ENCODE measurements at places on chromosomes 5 and 9. TPM values are rescaled to one million over a fixed set of nuclear protein-coding genes. Genes with fewer than 3 reads are reported as not detected.

DNA sequence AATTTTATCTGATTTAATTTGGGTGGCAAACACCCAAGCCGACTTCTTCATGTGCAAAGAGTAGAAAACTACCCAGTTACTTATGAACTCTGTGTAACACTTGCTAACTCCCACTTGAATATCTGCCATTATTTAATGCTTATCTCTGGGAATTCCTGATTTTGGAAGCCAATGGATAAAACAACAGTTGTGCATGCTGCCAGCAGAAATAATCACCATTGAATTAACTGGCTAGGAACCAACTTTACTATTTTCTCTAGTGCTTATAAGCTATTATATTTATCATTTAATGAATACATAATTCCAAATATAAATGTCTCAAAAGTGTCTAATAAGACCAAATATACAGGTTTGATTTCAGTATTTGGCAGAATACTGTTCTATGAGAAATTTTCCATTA, 85.7 kb downstream of the IZUMO3 start:
- DNase-seq: no peak

Gene NFIB
- 109 TPM for total RNA-seq

Gene PLEKHG4B
- 5.9 TPM for total RNA-seq

GRCh38 chr5:172849606-172850453, 15.8 kb downstream of the ERGIC1 start:
- no peak for DNase-seq

DNA sequence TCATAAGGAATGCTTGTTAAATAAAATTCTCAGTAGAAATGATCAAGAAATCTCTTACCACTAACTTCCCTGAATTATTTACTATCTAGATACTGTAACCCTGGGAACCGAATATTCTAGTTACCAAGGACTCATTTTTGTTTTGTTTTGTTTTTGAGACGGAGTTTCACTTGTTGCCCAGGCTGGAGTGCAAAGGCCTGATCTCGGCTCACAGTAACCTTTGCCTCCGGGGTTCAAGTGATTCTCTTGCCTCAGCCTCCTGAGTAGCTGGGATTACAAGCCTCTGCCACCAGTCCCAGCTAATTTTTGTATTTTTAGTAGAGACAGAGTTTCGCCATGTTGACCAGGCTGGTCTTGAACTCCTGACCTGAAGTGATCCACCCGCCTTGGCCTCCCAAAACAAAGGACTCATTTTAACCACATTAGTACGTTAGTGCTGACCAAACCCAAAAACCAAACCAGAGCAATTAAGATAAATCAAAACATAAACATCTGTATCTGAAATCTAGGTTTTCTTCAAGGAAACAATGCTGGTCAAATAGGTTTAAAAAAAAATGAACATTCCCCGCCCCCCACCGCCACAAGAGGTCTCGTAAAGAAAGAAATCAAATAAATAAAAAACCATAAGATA, 3.7 kb downstream of the TXN start:
- DNase-seq: no peak

GRCh38 chr5:76358-77169, 15.4 kb upstream of the PLEKHG4B start:
- no peak for DNase-seq

GRCh38 chr9:137423514-137424291, 510 bp downstream of the NOXA1 start:
- no peak for DNase-seq

GRCh38 chr5:177312649-177313181, 1.0 kb upstream of the MXD3 start:
- DNase-seq: no peak

DNA sequence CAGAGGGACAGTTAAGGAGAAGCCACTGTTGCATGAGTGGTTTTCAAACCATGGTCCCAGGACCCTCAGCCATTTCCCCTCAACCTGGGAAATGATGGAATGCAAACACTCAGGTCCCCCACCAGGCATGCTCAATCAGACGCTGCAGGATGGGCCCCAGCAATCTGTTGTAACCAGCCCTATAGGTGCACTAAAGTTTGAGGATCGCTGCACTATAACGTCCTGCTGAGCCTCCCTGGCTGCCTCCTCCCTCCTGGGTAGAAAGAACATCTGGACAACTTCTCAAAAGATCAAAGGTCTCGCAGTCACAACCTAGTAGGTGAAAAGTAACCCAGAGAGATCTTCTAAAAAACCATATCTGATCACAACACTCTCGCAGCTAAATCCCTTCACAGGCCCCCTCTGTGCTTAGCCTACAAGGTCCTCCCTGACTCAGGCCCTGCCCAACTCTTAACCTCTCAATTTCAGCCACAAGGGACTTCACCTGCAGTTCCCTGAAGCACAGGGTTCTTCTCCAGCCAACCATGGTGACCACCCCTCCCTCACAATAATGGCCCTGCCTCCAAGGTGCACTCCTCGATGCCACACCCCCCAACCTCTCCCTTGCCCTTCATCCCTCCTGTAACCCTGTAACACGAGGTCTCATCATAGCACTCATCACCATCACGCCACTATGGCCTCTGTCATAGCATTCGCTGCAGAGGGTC, 3.5 kb downstream of the SHB start:
- DNase-seq: no peak

DNA sequence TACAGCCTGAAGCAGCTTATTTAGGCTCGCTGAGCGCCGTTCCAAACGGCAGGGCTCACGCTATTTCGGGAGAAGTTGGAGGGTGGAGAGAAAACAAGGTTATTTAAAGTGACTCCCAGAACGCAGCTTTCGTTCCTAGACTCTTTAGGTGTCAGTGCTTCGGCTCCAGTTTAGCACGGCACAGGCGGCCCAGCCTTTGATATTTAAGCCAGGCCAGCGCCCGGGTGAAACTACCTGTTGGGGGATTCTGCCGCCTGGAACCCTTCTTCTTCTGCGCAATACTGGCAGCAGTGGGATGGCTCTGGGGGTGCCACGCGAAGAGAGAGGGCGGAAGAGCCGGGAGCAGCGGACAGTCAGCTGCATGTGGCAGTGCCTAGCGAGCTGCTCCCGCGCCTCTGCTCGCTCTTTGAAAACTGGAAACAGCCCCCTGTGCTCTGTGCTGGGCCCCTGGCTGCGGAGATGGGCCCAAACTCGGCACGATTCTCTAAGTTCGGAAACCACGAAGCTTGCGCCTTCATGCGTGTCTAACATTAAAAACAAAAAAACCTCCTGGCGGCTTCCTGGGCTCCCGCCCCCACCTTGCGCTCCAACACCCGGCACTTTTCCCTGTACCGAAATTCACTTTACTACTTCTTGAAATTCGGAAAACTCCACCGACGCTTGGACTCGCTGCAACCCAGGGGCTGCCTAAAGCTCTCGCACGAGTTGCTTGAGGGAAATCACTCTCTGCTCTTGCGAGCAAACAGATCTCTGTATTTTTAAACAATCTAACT, 34.6 kb upstream of the NFIB start:
- no peak for DNase-seq

Gene SPINK13
- total RNA-seq: not detected

GRCh38 chr5:42718591-42718990, 38.0 kb upstream of the CCDC152 start:
- DNase-seq: no peak

Gene GMCL2
- not detected for total RNA-seq
